Frontal cortex (tissue), 4 donors: ENCODE measurements at places on chromosomes 3 and 15. TPM values are rescaled to one million over a fixed set of nuclear protein-coding genes. Genes with fewer than 3 reads are reported as not detected.
A peak's percentile ranks its signal among the peaks of the same experiment; 100 is the strongest.

DNA sequence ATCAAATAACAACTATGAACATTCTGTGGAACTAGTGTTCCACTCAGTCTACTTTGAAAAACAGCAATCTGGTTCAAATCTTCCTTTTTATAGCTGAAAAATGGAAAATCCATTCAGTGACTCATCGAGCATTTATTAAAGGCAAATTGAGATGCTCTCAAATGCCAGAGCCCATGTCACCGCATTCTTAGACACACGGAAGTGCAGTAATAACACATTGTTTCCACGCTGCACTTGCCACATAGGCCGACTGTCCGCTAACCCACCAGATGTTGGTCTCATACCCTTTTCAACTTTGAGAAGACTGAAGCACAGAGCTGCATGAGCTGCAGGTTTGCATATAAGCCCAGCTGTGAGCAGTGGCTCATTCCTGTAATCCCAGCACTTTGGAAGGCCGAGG is 95.9 kb downstream of the TMEM266 start:
- no peak for DNase-seq

DNA sequence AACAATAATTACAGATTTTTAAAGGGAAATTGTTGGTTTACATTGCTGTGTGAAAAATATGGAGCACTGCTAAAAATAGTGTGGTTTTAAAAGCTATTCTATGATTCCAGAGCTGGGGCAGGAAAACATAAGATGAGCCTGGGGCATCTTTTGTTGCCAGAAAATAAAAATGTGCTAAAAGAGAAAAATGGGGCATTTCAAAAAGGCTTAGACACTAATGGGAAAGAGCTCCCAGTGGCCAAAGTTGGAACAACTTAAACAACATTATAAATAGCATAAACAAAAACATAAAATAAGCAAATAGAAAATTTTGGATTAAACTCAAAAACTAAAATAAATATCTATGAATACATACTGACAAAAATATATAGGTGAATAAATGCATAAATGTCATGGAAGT is 478.9 kb downstream of the NLGN1 start:
- DNase-seq: no peak

GRCh38 chr3:162678941-162679340 is 1182.3 kb downstream of the OTOL1 start:
- DNase-seq: no peak

DNA sequence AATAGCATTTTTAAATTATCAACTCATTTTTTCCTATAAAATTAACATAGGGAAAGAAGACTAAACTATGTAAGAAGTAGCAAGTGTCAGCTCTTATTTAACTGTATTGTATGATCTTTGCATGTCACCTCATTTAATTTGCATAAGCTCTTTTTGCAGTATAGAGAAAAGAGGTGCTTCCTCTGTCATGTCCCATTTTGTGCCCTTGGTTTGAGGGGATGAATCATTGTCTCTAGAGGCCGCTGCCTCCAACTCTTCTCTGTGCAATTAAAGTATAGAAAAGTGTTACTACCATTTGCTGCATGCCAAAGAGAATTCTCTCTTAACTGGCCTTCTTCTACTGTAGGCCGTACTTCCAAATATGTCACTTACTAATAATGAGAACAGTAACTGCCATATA is 93.4 kb downstream of the LRRC28 start:
- DNase-seq: no peak

- DNase-seq: no peak
These were observed 86.0 kb downstream of the ZNF385D start for GRCh38 chr3:21664996-21665395.

GRCh38 chr3:141482245-141482922 is 4.4 kb upstream of the RASA2 start:
- DNase-seq: no peak

Gene HYAL3
- total RNA-seq: 3.7 TPM

Gene ALDH1L1
- 1.6 TPM for total RNA-seq

Gene LARP6
- 16.3 TPM for total RNA-seq

- no peak for DNase-seq
These were observed 419.7 kb downstream of the ZNF385D start for GRCh38 chr3:21331321-21331720.

Gene TRPM1
- not detected for total RNA-seq

Gene MESP2
- total RNA-seq: not detected

Gene EPHB1
- total RNA-seq: 16.7 TPM

DNA sequence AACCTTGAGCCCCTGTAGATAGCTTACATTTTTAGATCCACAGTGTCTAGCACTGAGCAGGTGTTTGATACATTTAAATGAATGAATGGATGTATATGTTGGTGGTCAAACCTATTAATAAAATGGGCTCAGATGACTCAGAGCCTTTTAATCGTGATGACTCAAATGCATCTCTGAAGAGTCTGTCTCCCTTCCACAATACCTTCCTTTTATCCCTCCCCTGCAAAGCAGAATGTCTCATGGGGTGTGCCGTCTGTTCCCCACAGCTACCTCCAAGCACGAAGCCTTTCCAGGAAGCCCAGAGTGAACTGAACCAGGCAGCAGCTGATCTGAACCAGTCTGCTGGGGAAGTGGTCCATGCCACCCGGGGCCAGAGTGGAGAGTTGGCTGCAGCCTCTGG is 303.5 kb upstream of the TPM1 start:
- DNase-seq: no peak

- no peak for DNase-seq
These were observed 44.0 kb downstream of the CD200 start for GRCh38 chr3:112376992-112377391.

DNA sequence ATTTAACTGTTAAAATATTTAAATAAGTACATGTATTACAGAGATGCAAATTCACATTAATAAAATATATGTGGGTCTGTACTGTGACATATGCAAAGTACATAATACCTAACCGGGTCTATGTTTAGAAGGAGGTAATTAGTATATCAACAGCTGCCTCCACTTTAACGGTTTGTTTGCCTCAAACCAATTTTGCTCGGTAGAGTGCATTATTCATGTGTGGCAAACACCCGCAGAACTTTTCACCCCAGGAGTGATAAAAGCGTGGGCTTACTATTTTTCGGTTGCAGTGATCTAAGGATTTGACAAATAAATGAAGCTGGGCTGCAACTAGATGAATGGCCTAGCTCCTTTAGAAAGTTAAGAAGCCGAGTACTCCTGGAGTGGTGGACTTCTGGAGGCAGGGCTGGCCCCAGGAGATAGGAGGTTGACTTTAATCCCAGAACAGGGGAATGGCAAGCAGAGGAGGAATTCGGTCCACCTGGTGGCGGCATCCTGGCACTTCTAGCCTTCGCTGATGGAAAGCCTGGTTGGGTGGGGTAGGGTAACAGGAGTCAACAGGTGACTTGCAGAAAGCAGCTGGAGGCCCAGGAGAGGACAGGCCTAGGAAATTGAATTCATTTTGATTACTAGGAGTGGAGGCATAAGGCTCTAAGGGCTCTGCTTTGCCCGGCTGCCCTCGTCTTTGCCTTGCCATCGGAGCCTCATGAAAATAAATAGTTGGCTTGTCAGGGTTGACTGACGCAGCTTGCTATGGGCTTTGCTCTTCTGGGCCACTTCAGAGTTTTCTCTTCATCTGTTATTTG is 2.4 kb downstream of the SLCO3A1 start:
- DNase-seq: no peak

Gene CEP152
- 1.6 TPM for total RNA-seq

Gene COL6A5
- total RNA-seq: under 0.01 TPM

Gene LIPH
- not detected for total RNA-seq

Gene SLC7A14
- total RNA-seq: 6.9 TPM

DNA sequence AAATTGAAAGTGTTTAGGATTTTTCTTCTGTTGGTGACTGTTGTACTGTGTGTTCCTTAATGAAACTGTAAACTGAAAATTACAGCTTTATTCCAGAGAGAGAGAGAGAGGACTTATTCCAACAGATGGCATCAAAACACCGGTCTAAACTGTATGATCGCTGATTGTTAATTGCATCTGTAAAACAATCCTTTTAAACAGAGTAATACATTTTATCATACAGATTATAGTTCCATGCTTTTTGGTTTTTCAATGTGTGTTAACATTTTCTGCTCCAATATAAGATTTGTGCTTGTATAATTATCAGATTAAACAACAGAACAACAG is 289.7 kb upstream of the DNAJC19 start:
- peak; percentile 3 for DNase-seq

DNA sequence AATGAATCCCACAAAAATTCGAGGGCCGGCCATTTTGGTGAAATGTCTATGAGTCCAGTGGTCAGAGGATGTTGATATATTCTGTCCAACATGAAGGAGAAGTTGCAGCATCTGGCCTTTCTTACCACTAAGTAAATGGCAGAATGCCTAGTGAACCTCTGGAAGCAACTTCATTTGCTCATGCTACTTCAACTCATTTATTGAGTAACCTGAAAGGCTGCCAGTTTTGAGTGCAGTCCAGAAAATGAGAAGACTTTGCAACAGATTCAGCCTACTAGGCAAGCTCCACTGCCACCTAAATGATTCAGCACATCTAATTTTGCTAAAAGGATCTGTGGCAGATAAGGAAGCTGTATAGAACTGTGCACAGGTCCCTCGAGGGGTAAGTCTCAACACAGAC is 265.0 kb downstream of the OPA1 start:
- no peak for DNase-seq

- DNase-seq: no peak
These were observed 237.0 kb downstream of the SCAPER start for GRCh38 chr15:76667943-76668715.

GRCh38 chr3:133753779-133754164 is 7.6 kb downstream of the TF start:
- no peak for DNase-seq

Gene CCDC54
- not detected for total RNA-seq

DNA sequence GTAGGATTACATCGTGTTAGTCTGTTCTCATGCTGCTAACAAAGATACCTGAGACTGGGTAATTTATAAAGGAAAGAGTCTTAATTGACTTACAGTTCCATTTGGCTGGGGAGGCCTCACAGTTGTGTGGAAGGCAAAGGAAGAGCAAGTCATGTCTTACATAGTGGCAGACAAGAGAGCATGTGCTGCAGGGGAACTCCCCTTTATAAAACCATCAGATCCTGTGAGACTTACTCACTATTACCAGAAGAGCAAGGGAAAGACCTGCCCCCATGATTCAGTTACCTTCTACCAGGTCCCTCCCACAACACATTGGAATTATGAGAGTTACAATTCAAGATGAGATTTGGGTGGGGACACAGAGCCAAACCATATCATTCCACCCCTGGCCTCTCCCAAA is 3.4 kb downstream of the SLC25A26 start:
- DNase-seq: no peak

Gene STX19
- total RNA-seq: not detected

GRCh38 chr15:41911691-41912345 is 18.0 kb upstream of the SPTBN5 start:
- no peak for DNase-seq

Gene UBR1
- total RNA-seq: 75.0 TPM
